ENCODE measurements at places on chromosomes 13 and 19.

- no peak for DNase-seq
These were observed 158.0 kb upstream of the SOX1 start for GRCh38 chr13:111908981-111909380.

DNA sequence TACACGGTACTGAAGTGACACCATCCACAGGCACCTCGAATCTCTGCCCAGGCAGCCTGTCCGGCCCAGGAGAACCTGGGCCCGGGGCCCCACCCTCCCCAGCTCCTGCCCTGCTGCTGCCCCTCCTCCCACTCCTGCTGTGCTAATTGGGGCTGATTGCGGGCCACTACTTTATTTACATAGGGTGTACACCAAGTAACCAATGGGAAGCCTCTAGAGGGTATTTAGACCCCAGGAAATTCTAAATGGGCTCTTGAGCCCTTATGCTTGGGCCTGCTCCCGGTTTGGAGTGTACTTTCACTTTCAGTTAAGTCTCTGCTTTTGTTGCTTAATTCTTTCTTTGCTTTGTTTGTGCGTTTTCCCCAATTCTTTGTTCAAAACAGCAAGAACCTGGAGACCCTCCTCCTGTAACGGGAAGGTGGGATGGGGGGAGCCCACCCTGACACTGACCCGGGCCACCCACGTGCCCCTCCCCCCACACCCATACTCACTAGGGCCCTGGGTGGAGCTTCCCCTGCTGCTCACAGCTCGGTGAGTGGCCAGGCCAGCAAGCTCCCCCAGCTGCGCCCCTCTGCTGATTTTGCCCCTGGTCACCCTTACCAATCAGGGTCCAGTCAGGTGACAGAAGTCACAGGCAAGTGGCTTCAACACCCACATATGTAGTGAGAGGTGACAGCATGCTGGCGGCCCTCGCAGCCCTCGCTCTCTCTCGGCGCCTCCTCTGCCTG lies 9.4 kb downstream of the SCGB2B2 start:
- DNase-seq = no peak

GRCh38 chr13:111659219-111659775 lies 338.9 kb downstream of the TEX29 start:
- DNase-seq = no peak

DNA sequence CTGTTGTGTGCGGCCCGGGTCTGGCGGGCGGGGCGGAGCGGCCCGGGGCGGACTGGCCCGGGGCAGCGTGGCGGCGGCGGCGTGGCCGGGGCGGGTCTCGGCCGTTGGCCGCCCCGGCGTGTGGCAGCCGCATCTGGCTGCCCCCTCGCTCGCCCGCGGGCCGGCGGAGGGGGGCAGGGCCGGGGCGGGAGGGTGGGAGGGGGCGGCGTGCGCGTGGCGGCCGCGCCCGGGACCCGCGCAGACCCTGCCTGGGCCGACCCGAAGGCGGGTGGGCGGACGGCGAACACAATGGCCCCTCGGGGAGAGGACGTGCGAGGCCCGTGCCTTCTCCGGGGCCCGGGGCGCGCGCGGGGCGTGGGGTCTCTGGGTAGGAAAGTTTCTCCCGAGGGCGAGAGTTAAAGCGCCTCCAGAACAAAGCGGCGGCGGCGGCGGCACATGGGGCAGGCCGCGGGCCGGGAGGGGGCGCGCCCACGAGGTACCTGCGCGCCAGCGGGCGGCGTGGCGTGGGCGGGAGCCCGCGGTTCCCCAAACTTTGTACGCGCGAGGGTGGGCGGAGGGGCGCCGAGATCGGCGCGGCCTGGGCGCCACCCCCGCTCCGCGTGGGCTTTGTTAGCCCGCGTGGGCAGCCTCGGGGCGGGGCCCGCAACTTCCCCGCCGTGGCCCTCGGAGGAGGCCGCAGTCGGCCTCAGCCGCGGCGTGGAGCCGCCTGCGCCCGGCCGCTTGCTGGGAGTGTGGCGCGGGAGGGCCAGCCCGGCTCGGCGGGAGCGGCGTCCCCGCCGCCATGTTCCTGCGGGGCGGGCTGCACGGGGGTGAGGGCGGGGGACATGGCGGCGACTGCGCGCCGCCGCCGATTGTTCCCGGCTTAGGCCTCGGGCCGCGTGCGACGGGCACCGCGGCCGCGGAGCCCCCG lies 764 bp downstream of the MIR17HG start:
- DNase-seq = no peak

GRCh38 chr13:83008212-83008929 lies 873.9 kb downstream of the SLITRK1 start:
- DNase-seq = no peak

DNA sequence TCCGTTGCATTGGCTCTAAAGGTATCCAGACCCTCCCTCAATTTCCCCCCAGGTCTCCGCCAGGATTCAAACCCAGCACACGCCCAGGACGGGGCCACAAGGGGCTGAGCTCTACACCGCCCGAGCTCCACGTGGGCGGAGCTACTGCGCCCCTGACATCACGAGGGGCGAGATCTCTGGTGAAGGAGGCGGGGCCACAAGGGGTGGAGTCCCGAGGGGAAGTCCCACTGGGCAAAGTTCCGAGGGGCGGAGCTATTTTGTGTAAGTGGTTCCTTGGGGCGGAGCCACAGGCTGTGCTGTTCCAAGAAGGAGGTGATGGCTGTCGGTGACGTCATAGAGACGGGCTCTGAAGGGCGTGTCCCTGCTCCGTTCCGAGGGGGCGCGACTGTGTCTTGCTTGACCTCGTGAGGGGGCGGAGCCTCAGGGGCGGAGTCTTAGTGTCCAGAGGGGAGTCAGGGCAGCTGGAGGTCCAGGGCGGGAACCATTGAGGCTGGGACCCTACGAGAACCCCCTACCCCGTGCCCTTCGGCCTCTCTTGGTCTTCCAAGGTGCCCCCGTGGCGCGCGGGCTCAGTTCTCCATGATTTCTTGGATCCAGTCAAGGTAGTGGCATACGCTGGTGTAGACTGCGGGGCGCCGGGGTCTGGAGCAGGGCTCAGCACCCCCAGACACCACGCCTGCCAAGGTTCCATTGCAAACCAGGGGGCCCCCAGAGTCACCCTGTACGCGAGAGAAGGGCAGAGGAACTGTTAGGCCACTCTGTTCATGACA lies 1.3 kb upstream of the KLK8 start:
- DNase-seq = no peak

DNA sequence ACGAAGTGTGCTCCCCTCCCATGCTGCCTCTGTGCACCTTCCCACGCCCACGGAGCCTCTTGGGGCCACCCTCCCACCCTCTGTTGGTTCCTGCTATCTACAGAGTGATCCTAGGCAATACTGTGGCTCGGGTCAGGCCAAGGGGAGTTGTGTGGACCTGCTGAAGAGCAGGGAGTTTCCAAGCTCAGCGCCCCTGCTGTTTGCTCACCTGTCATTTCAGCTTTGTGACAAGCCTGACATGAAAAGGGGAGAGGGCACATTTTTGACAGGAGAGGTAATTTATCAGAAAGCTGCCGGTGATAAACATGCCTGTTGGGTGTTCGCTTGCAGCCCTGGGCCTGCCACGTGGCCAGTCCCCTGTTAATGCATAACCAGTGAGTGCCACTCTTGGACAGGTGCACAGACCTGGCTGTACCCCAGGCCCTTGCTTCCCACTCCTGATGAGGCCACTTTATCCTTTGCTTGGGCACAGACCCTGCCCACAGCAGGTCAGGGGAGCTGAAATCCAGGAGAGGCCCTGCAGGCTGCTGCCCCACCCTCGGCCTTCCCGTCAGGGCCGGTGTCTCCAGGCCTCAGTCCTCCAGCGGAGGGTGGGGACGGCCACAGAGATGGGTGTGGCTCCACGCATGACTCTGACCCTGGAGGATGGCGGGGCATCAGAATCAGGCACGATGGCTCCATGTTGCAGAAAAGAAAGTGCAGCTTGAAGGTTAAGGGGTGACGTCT lies 201.5 kb upstream of the GPR12 start:
- DNase-seq = no peak

DNA sequence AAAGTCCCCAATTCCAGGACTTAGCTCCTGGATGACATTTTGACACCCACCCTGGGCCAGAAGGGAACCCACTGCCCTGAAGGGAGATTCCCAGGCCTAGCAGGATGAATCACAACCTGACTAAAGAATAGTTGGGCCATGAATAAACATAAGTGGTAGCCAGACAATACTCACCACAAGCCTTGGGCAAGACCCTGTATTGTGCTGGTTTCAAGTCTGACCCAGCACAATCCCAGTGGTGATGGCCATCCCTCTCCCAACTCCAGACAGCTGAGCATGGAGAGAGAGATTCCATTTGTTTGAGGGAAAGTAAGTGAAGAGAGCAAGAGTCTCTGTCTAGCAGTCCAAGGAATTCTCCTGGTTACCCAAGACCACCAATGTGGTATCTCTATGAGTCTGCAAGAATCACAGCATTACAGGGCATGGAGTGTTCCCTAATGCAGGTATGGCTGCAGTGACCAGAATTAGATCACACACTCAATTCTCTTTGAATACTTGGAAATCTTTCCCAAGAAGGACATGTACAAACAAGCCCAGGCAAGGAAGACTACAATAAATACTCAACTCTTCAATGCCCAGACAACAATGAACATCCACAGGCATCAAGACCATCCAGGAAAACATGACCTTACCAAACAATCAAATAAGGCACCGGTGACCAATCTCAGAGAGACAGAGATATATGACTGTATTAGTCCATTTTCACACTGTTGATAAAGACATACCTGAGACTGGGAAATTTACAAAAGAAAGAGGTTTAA lies 158.0 kb downstream of the VWA8 start:
- DNase-seq = peak; percentile 64

- no peak for DNase-seq
These were observed 834 bp upstream of the ITGBL1 start for GRCh38 chr13:101451641-101452040.

- DNase-seq = no peak
These were observed 6.2 kb downstream of the GPR4 start for GRCh38 chr19:45595814-45596213.

- DNase-seq = no peak
These were observed 4.1 kb downstream of the ENOX1 start for GRCh38 chr13:43782686-43783085.

GRCh38 chr19:10817291-10818038 lies 18.5 kb downstream of the TMED1 start:
- DNase-seq = peak; percentile 63

GRCh38 chr13:90154311-90154960 lies 1193.1 kb upstream of the MIR17HG start:
- no peak for DNase-seq

DNA sequence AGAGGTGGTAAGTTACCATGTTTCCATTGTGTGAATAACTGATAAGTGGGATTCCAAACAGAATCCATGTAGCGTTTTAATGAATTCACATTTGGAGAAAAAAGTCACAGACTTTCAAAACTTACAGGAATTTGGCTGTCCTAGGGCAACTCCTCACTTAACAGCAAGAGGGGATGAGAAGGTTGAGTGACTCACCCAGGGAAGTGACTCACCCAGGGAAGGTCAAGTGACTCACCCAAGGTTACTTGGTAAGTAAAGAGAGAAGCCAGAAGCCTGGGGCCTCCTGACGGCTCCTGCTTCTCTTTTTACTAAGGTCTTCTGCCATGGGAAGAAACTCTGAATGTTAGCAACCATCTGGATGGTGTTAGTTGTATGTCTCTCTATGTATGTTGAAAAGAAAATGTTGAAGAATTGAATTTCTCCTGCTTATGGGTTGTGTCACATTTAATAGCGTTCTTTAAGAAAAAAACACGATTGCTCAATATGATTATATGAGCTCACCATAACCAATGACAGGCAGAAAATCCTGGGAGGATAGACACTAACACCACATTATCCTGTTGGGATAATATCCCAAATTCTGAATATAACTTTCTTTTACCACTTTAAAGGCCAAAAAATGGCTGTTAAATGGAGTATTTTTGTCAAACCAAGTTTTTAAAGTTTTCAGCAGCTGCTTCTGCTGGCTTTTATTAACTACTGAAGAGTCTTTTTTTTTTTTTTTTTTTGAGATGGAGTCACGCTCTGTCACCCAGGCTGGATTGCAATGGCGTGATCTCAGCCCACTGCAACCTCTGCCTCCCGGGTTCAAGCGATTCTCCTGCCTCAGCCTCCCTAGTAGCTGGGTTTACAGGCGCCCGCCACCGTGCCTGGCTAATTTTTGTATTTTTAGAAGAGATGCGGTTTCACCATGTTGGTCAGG lies 195.6 kb downstream of the GGACT start:
- DNase-seq = peak; percentile 99

- DNase-seq = no peak
These were observed 6.9 kb downstream of the SBSN start for GRCh38 chr19:35521124-35521743.

DNA sequence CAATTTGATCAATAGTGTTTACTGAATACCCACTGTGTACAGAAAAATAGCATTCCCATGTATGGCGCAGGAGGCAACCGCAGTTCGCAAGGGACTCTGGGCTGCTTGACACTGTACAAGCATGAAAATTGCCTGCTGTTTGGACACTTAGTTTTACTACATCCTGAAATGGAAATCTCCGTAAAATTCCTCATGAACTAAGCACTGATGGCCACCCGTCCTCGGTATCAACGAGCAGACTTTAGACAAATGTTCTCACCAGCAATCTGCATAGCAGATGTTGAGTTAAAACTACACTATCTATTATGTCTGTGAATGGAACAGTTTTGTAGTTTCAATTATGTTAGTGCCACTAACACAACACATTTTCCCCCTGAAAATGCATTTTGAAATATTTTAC lies 294.7 kb downstream of the DCLK1 start:
- no peak for DNase-seq

GRCh38 chr19:5073153-5073844 lies 104.4 kb downstream of the KDM4B start:
- DNase-seq = no peak

- DNase-seq = no peak
These were observed 6.9 kb downstream of the ERICH4 start for GRCh38 chr19:41449865-41450178.
